ENCODE measurements at places on chromosomes 7 and 10.

GRCh38 chr7:138801256-138801655, 3.3 kb upstream of the ATP6V0A4 start:
- no peak for DNase-seq

- no peak for DNase-seq
These were observed 59.1 kb downstream of the HTR5A start for GRCh38 chr7:155129186-155129585.

DNA sequence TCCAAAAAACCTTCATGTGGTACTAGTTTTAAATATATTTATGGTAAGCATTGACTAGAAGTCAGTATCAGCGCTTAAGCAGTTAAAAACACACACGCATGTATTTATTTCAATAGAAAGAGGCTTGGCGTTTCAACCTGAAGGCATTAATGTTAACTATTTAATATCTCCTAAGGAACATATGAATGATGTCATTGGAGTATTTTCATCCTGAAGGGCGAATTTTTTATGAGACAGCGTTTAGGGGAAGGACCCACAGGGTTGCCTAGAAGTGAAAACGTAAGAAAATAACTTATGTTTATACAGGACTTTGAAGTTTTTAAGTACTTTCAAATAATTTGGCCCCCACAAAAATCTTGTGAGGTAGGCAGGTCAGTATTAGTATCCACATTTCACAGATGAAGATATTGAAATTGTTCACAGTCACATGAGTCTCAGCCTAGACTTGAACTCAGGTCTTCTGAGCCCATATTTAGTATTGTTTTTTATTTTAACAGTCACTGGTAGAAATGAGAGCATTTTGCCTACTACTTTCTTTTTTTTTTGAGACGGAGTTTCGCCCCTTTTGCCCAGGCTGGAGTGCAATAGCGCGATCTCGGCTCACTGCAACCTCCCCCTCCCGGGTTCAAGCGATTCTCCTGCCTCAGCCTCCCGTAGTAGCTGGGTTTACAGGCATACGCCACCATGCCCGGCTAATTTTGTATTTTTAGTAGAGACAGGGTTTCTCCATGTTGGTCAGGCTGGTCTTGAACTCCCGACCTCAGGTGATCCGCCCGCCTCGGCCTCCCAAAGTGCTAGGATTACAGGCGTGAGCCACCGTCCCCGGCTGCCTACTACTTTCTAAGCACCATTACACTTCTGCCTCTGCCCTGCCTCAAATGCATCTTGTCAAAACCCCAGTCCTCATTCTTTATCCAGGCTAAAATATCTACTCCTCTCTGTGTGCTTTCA, 1.8 kb downstream of the SLK start:
- DNase-seq, result no peak

- DNase-seq, result no peak
These were observed 116.8 kb downstream of the IQUB start for GRCh38 chr7:123417580-123417979.

- no peak for DNase-seq
These were observed 46.2 kb downstream of the CPVL start for GRCh38 chr7:29099896-29100847.

All from CD4-positive, alpha-beta T cell treated with Interleukin-4 for 4 hours (primary cell).